Suprapubic skin (tissue), 4 donors: ENCODE measurements at places on chromosomes 1 and 21. TPM values are rescaled to one million over a fixed set of nuclear protein-coding genes. Genes with fewer than 3 reads are reported as not detected.

- peaks cover 4% of the 10 kb centered on the region for H3K4me1 ChIP-seq
- no peak for DNase-seq
- H3K4me3 ChIP-seq = no peak overlapping the region
- H3K36me3 ChIP-seq = no peaks in the 10 kb centered on the region
- no peak overlapping the region for H3K27ac ChIP-seq
- H3K27me3 ChIP-seq = peaks cover 2% of the 10 kb centered on the region
Measured at GRCh38 chr1:34742667-34743270, 12.1 kb upstream of the GJB5 start.

DNA sequence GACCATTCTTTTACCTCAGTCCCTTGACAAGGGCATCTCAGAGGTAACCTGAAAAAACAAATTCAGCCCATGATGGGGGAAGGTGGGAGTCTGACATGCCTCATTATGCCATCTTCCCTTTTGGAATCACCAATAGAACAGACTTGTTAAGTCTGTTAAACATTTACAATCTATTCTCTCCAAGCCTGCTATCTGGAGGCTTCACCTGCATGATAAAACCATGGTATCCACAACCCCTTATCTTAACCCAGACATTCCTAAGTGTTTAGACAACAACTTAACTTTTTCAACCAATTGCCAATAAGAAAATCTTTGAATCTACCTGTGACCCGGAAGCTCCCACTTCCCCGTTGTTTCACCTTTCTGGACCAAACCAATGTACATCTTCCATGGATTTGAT, 233.0 kb upstream of the CACYBP start:
- H3K4me1 ChIP-seq = no peaks in the 10 kb centered on the region
- H3K27me3 ChIP-seq = no peaks in the 10 kb centered on the region
- no peak for DNase-seq
- no peak overlapping the region for H3K4me3 ChIP-seq
- H3K27ac ChIP-seq = no peak overlapping the region

DNA sequence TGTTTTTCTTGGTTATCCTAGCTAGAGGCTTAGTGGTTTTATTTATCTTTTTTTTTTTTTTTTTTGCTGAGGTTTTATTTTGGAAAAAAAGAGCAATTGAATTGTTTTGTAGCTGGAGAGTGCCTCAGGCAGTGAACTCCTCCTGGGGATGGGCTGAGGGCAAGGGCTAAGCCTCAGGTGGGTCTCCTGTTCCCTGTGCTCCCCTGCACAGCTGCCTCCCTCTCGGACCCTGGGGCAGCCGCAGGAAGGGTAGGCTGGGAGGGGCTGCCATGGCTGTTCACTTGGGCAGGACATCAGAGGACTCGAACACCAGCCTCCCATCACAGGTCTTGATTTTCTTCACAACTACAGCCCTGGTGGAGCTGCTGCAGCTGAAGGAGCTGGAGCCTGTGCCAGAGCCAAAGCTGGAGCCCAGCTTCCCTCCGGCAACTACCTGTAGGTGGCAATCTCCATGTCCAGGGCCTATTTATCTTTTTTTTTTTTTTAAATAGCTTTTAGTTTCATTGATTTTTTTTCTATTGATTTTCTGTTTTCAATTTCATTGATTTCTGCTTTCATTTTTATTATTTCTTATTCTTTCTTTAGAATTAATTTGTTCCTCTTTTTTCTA, 28.9 kb downstream of the LEPR start:
- no peaks in the 10 kb centered on the region for H3K36me3 ChIP-seq
- no peak overlapping the region for H3K27ac ChIP-seq
- no peak for DNase-seq
- H3K27me3 ChIP-seq = no peaks in the 10 kb centered on the region
- H3K4me1 ChIP-seq = no peaks in the 10 kb centered on the region
- no peak overlapping the region for H3K4me3 ChIP-seq

The AVPR1B gene
- total RNA-seq = not detected

DNA sequence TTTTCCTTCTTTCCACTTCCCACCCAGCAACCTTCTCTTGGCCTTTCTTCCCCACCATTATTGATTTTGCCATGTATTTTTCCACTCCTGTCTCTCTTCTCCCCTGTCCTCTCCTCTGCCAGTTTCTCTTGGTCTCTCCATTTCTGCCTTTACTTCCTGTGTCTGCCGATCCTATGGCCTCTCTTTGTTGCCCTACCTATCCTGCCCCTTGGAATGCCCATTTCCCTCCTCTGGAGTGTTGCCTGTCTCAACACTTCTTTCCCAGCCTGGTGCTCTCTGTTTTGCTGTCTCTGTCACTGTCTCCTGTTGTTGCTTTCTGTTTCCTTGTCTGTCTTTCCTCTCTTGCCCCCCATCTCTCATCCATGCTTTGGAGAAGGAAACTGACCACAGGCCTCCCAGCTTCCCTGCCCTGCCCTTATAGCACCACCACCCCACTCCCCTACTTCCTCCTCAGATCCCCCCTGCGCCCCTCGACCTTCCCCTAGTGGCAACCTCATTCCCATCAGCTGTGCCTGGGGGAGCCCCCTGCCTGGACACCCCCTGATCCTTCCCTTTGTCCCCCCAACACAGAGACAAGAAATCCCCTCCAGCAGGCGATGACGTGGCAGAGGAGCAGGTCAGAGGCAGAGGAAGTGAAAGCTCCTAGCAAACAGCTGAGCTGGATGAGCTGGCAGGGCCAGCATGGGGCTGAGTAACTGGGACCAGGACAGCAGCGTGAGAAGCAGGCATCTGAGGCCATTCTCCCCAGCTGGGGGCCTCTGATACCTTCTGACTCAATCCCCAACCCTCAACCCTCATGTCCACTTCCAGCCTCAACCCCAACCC, 6.6 kb upstream of the ETV3L start:
- H3K27me3 ChIP-seq = peaks cover 25% of the 10 kb centered on the region
- peak; percentile 59 for DNase-seq

DNA sequence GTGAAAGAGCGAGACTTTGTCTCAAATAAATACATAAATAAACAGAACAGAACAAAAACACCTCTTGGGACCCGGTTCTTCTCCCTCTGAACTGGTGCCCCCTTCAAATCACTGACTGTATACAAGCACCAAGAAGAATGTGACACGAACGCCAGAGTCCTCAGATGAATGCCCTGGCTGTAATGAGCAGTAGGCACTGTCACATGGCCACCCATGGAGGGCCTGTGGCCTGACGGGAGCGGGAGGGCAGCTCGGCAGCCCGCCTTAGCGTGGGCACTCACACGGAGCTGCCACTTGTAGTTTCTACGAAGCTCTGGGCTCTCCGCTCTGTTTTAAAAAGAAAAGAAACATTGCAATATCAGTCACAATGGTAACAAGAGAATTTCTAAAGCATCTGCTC, 146.0 kb downstream of the PEX14 start:
- no peaks in the 10 kb centered on the region for H3K27me3 ChIP-seq
- peaks cover 3% of the 10 kb centered on the region for H3K4me1 ChIP-seq

The TCHH gene
- 55.8 TPM for total RNA-seq

The IQCC gene
- 4.1 TPM for total RNA-seq

The NUDT17 gene
- 1.3 TPM for total RNA-seq

GRCh38 chr1:221981461-221981860, 239.6 kb upstream of the DUSP10 start:
- no peak for DNase-seq
- H3K27me3 ChIP-seq = peaks cover 4% of the 10 kb centered on the region
- H3K27ac ChIP-seq = no peak overlapping the region
- no peaks in the 10 kb centered on the region for H3K4me1 ChIP-seq
- H3K4me3 ChIP-seq = no peak overlapping the region
- no peaks in the 10 kb centered on the region for H3K36me3 ChIP-seq

DNA sequence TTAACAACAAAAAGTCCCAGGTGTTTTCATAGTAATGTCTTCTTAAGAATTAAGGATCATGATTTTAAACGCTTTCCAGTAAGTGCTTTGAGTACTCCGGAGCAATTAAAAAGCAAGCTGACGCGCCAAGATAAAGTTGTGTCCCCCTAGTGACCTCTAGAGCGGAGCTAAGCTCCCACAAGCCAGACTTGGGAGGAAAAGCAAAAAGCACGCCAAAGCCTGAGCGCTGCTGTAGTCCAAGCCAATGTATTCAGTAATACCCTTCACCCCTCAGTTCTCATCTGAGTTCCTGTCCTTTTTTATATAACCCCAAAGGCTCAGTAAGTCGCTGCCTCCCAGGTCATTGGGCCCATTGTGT, 3.5 kb upstream of the SLC44A5 start:
- DNase-seq = no peak
- H3K27me3 ChIP-seq = peaks cover 68% of the 10 kb centered on the region
- no peaks in the 10 kb centered on the region for H3K36me3 ChIP-seq
- peak overlapping the region; percentile 53 for H3K4me3 ChIP-seq
- peaks cover 30% of the 10 kb centered on the region for H3K4me1 ChIP-seq

The PTPN22 gene
- 1.7 TPM for total RNA-seq

DNA sequence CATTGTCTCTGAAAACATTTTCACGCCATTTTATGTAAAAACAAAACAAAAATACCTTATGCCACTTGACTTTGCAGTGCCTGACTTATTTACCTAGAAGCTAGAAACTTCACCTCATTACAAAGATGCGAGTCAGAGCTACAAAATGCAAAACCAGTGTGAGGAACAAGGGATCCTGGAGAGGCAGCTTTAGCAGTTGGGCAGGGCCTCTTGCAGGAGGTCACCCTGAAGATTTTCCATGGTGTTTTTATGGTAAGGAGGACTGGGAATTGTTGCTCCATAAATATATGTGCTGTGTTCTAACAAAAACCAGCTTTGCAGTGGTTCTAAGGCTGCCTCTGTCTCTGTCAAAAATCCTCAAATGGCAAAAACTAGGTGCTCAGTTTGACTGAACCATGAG, 36.4 kb upstream of the TARBP1 start:
- peak overlapping the region; percentile 24 for H3K27ac ChIP-seq
- H3K4me1 ChIP-seq = peaks cover 17% of the 10 kb centered on the region
- H3K4me3 ChIP-seq = no peak overlapping the region
- H3K27me3 ChIP-seq = no peaks in the 10 kb centered on the region
- no peak for DNase-seq

GRCh38 chr1:229047840-229048620, 222.9 kb upstream of the RAB4A start:
- no peaks in the 10 kb centered on the region for H3K4me1 ChIP-seq
- H3K36me3 ChIP-seq = no peaks in the 10 kb centered on the region
- no peak for DNase-seq
- H3K4me3 ChIP-seq = no peak overlapping the region
- no peaks in the 10 kb centered on the region for H3K27me3 ChIP-seq

GRCh38 chr1:36553591-36554322, 71.0 kb upstream of the CSF3R start:
- no peaks in the 10 kb centered on the region for H3K4me1 ChIP-seq
- no peaks in the 10 kb centered on the region for H3K36me3 ChIP-seq
- peak; percentile 78 for DNase-seq
- H3K27me3 ChIP-seq = peaks cover 55% of the 10 kb centered on the region

The OR14K1 gene
- not detected for total RNA-seq

DNA sequence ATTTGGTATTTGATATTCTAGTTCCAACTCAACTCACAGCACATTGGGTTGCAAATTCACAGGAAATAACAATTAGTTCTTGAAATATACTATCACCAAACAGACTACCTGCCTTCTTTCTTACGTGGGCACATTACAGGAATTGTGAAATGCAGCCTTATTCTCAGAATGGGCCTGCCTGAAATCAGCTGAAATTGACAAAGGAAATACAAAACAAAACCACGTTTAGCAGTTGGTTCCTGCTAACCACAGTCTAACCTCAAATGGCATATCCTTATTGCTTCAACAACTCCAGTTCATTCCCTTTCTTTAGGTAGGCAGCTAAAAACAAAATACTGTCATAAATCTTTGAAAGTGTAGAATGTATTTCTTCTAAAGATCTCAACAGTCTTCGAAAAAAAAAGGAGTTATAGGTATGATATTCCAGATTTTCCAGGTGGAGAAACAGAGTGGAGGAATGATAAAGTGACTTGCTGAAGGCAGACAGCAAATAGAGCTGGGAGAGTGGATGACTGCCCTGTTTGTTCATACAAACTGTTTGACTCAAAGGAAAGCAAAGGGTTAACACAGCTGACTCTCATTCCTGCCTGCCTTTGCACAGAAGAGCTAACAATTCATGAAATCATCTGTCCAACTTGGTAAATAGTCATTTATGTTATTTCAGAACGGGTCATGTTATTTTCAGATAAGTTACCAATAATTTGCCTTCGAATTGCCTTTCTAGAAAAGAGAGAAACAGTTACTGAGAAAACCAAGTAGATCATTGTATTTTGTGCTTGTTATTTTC, 1.6 kb upstream of the GREM2 start:
- H3K27ac ChIP-seq = no peak overlapping the region
- H3K36me3 ChIP-seq = no peaks in the 10 kb centered on the region
- no peak for DNase-seq

The NHLH2 gene
- 1.1 TPM for total RNA-seq

DNA sequence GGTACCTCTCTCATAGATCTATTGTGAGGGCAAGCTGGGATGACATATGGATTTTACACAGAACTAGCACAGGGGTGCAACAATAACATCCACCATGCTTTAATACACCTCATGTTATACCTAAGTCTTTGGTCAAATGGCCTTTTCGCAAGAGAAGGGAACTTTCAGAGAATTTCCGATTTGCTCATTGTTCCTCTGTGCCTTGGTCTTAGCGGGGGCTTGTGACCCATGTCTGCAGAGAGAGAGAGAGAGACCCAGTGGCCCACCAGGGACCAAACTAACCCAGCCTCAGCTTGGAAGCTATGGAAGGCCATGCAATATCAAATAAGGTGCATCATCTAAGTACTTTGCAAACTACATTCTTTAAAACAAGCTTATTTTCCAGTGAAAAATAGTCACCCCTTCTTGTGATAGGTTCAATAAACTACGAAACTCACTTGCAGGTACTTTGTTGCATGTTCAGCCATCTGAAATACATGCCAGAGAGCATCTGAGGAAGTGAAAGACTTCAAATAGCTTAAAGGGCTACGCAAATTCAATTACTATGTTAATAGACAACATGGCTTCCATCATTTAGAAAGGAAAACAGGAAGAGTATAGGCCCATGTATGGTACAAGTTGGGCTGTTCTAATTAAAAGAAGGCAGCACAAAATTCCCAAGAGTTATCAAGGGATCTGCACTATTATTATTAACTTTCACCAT, 100.7 kb downstream of the KCNN3 start:
- H3K4me1 ChIP-seq = peaks cover 5% of the 10 kb centered on the region
- H3K36me3 ChIP-seq = no peaks in the 10 kb centered on the region

DNA sequence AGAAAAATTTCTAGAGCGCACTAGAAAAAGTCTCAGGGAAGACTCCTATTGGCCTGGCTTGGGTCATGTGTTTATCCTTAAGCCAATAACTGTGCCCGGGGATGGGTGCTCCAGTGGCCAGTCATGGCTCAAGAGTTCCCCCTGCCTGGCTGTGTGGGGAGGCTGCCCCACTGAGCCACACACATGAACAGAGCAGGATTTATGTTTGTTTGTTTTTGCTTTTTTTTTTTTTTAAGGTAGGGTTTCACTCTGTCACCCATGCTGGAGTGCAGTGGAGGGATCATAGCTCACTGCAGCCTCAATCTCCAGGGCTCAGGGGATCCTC, 21.8 kb downstream of the EDN2 start:
- no peak overlapping the region for H3K27ac ChIP-seq
- DNase-seq = peak; percentile 9
- peaks cover 18% of the 10 kb centered on the region for H3K4me1 ChIP-seq
- H3K36me3 ChIP-seq = no peaks in the 10 kb centered on the region
- H3K4me3 ChIP-seq = no peak overlapping the region
